Stimulated activated CD8-positive, alpha-beta memory T cell treated with anti-CD3 and anti-CD28 coated beads, Interleukin-7, amount 100 ng/mL, for 24 hours (primary cell): ENCODE measurements at places on chromosomes 3 and 15.

DNA sequence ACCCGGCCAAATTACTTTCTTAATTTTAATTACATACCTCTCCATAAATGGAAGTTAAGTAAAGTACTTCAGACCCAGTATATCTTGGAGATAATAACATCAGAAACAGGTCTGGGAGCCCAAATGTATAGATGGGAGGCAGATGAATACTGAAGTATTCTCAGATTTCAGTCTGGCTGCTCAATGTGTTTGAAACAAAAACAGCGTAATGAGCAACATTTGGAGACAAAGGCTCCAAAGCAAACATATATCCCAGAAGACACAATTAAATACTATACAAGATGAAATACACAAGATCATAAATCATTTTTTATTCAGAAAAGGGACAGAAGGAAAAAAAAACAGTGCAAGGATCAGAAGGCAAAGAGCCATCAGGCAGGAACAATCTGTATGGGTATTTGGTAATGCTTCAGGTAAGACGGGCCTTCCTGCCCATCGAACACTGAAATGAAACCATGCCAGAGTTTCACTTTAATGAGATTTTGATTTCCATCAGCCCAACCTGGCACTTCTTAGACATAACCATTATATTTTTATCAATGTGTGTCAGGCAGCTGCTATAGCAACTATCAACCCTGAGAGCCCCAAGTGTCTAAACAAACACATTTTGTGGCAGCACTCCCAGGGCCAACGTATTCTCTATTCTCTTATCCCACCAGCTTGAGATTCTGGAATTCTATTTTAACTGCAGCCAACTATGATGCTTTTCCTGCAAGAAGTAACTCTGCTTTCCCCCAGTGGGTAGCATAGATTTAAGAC, 210.8 kb downstream of the STT3B start:
- no peak for DNase-seq

GRCh38 chr3:184619369-184619768, 57.8 kb downstream of the EPHB3 start:
- DNase-seq, result no peak

- no peak for DNase-seq
These were observed 61.2 kb downstream of the CD200 start for GRCh38 chr3:112394003-112394640.

- DNase-seq, result no peak
These were observed 8.4 kb upstream of the NMNAT3 start for GRCh38 chr3:139686206-139686605.

DNA sequence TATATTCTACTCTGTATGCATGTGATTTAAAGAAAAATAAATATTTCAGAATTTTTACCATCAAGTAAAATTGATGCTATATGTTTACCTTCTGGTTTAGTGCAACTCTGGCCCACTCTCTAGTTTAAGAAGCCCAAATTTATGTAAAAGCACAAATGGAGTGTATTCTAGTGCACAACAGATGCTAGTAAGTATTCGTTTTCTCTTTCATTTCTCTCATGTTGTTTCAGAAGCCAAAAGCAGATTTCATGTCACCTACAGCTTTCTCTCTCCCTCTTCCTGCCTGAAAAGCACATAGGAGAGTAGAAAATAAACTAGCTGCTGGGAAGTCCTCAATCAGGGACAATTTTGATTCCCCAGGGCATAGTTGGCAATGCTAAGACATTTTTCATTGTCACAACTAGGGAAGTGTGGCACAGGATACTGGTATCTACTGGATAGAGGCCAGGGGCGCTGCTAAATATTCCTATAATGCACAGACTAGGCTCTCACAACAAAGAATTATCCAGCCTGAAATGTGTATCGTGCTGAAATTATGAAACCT, 147.4 kb upstream of the ARHGEF26 start:
- no peak for DNase-seq

DNA sequence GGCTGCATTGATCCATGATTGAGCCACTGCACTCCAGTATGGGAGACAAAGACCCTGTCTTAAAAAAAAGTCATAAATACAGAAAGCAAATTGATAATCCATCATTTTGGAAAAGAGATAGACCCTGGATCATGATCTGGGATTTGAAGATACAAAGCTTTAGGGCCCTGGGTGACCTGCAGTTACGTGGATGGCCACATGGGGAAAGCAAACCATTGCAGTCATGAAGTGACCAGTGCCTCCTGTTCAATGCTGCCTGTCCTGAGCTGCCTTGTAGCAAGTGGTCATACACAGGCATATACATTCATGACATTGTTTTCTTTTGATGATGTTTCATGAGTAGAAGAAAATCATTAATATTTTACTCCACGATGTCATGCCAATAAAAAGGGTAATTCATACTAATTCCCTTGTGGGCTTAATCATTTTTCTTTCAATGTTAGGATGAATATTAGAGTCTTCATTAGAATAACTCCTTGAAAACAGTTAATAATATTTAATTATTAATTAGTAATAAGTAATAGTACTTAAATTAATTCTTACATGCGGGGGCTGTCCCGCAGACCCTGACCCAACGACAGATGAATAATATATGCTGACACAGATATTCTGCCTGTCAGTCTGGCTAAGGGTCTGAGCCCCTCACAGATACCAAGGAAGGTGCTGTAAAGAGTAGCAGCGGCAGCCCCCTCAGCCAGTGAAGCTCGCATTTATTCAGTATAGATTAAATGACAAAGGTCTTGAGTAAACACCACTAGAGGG, 109.0 kb upstream of the UNC13C start:
- DNase-seq, result no peak

GRCh38 chr15:101657968-101658784, 6.0 kb upstream of the TM2D3 start:
- no peak for DNase-seq

DNA sequence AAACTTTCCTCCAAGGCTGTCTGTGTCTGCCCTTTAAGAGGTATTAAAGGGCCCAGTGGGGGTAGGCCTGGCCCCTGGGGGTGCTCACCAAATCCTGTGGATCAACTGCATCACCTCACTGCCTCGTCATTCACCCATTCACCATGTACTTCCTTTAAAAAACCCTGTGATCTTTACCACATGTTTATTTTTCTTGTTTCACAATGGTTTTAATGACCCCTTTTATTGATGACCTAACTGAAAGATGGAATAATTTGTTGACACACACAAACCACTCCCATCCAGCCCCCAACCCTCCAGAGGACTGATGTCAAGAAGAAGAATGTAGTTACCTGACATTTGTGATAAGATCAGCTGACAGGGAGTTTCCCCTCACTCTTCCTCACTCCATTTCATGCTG, 40.8 kb downstream of the KCNAB1 start:
- no peak for DNase-seq

- DNase-seq, result no peak
These were observed 283.1 kb upstream of the LRRFIP2 start for GRCh38 chr3:37457378-37458065.

- no peak for DNase-seq
These were observed 13.1 kb downstream of the SLC6A6 start for GRCh38 chr3:14415501-14415900.

- no peak for DNase-seq
These were observed 114.2 kb downstream of the TNIK start for GRCh38 chr3:171346019-171346418.

- no peak for DNase-seq
These were observed 386.5 kb downstream of the TIGIT start for GRCh38 chr3:114680299-114680698.

DNA sequence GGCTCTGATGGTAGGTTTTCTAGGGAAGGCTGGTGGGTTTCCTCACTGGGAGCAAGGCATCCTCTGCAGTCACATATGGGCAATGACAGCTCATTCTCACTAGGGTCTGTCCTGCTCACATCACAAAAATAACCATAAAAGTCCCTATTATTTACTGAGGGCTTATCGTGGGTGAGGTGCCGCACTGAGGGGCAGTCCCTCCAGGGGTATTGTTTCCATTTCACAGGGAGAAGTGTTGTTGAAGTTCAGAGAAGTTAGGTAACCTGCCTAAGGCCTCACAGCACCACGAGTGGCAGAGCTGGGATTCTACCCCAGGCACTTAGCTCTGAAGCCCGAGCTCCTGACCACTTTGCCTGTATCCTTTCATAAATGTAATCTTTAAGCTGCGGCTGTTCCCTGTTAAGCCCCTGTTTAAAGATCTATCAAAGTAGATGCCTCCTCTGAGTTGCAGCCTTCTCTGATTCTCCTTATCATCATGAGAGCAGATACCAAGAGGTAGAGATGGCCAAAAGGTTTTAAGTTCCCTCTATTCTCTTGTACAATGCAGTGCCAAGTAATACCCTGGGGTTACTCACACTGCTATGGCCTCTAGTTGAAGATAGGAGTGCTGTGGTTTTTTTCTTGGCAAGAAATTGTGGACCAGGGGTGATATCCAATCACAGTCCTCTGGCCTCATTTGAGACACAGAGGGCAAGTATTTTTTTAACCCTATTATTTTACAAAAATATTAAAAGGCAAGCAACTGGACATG, 107.0 kb downstream of the RPLP1 start:
- no peak for DNase-seq

DNA sequence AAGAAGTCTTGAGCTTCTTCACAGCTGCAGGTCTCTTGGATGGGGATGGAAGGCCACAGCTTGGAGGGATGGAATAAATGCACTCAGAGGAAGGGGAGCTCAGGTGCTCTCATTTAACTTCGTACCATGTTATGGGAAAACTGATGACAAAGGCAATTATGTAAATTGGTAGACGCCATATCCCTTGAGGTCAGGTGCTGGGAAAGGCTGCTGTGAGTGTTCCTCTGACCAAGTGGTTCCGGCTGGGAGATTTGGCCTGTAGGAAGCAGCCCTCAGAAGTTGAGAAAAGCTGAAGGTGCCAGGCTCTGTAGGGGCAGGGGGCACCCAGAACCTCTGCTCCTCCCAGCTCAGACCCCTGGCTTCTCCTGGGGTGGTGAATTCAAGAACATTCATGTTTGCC, 47.1 kb downstream of the FAH start:
- DNase-seq, result no peak

DNA sequence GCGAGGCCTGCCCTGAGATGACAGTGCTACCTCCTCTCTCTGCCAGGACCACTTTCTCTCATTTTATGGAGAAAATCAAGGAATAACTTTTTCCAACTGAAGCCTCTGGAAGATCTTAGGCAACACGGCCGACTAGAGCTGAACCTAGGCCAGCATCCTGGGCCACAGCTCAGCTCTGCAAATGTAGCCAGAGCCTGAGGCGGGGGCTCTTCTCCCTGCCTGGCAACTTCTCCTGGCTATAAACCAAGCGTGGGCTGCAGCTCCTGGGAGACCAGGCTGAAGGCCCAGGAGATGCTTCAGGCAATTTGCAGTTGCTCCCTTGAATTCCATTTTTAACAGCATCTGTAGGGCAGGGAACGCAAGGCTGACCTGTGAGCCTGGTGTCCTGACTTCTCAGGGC, 74.9 kb downstream of the CEMIP start:
- DNase-seq, result no peak

GRCh38 chr15:74419432-74419831, 14.3 kb downstream of the SEMA7A start:
- no peak for DNase-seq

GRCh38 chr3:50174947-50175524, 16.4 kb upstream of the GNAT1 start:
- no peak for DNase-seq

DNA sequence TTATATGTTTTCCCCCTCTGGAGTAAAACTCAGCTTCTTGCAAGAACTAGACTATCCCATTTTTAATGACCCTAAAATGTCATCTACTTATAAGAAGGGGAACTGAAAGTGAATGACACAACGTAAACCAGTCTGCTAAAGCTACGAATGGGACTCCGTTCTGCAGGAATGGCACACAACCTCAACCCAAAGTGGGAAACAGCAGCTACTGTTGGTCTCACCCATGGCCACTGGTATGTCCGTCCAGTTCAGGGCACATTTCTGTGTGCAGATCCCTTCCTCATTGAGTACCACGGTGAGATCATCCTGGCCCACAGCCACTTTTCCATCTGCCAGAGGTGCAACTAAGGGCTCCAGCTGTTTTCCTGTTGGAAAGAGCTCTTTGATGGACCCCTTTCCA, 23.8 kb downstream of the VPS39 start:
- DNase-seq, result no peak

DNA sequence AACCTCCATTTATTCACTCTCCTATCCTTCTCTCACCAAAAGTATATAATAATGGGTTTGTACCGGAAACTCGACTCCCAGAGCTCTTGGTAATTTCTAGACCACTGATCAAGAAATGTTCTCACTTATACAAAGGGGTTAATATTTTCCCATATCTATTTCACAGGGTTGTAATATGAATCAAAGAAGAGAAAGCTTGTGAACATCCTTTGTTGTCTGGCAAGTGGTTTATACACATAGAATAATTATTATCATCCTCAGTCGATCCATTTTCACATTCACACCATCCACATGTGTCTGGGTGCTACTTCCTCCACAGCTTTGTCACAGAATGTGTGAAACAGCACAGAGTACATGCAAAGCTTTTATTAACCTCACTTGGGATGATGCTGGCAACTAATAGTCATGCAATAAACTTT, 29.9 kb upstream of the STT3B start:
- DNase-seq, result no peak

GRCh38 chr3:162034368-162034767, 537.8 kb downstream of the OTOL1 start:
- no peak for DNase-seq

GRCh38 chr3:40299721-40300335, 9.7 kb upstream of the EIF1B start:
- DNase-seq, result no peak

GRCh38 chr3:72977060-72977808, 19.4 kb upstream of the PPP4R2 start:
- DNase-seq, result no peak

- no peak for DNase-seq
These were observed 275.4 kb downstream of the ABHD5 start for GRCh38 chr3:43966126-43966525.

GRCh38 chr3:126014252-126014651, 45.3 kb downstream of the ROPN1B start:
- no peak for DNase-seq

GRCh38 chr15:78035861-78036476, 41.5 kb downstream of the TBC1D2B start:
- no peak for DNase-seq

DNA sequence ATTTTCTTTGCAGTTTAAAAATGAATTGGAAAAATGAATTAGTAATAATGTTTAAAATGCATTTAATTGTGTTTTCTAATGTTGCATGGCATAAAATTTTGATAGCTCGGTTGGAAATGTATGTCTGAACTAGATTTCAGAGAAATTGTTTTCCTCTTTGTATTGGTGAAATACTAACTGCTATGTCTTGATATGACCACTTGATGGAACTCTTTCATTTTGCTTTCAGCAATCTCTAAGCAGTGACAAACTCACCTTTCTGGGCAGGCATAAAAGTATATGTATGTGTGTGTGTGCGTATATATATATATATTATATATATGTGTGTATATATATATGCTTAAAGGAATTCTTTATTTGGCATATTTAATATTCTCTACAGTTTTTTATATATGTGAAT, 239.3 kb upstream of the ZNF717 start:
- no peak for DNase-seq

GRCh38 chr3:32154205-32154579, 47.8 kb downstream of the GPD1L start:
- no peak for DNase-seq

- DNase-seq, result no peak
These were observed 45.6 kb upstream of the STRIT1 start for GRCh38 chr3:155339052-155339451.
